Testis (tissue), 5 donors: ENCODE measurements at places on chromosomes 5 and 9. TPM values are rescaled to one million over a fixed set of nuclear protein-coding genes. Genes with fewer than 3 reads are reported as not detected.

Gene HAVCR2
- 3.1 TPM for total RNA-seq

Gene LCN15
- total RNA-seq, result not detected

Gene C9
- total RNA-seq, result 0.74 TPM

Gene WDR36
- 23.9 TPM for total RNA-seq

Gene CATSPER3
- total RNA-seq, result 11.8 TPM

Gene ADAMTS16
- 0.37 TPM for total RNA-seq

Gene COL27A1
- 68.8 TPM for total RNA-seq

- H3K27ac ChIP-seq, result no peak overlapping the region
- H3K4me3 ChIP-seq, result no peak overlapping the region
- H3K4me1 ChIP-seq, result peaks cover 23% of the 10 kb centered on the region
- DNase-seq, result peak; percentile 69
Observed at GRCh38 chr5:150599917-150600511, 40.4 kb upstream of the SYNPO start.

- DNase-seq, result peak; percentile 97
- H3K4me3 ChIP-seq, result peak overlapping the region; percentile 96
- H3K27me3 ChIP-seq, result no peaks in the 10 kb centered on the region
- H3K4me1 ChIP-seq, result no peaks in the 10 kb centered on the region
Observed at GRCh38 chr5:181221792-181222629, 1.1 kb upstream of the TRIM41 start.

- DNase-seq, result no peak
- H3K36me3 ChIP-seq, result no peaks in the 10 kb centered on the region
- no peak overlapping the region for H3K27ac ChIP-seq
- no peak overlapping the region for H3K4me3 ChIP-seq
- H3K4me1 ChIP-seq, result no peaks in the 10 kb centered on the region
- no peaks in the 10 kb centered on the region for H3K27me3 ChIP-seq
Observed at GRCh38 chr9:21081999-21082398, 4.3 kb upstream of the IFNB1 start.

DNA sequence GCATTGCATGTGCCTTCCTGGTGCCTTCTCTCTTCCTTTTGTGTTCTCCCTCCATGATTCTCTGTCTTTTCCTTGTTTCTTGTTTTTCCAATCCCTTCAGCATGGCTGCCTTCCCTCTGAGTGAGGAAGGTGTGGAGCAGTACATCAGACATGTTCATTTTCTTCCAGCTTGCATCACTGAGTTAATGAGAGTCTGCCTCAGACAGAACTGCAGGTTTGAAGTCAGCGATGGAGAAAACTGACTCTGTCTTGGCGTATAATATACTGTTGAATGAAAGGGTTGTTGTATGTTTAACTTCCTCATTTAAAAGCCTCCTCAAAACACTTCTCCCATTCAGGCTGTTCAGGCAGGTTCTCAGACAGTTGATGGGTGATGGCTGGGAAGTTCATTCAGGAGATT, 129.3 kb downstream of the KDM4C start:
- H3K27me3 ChIP-seq, result no peaks in the 10 kb centered on the region
- H3K4me1 ChIP-seq, result no peaks in the 10 kb centered on the region

DNA sequence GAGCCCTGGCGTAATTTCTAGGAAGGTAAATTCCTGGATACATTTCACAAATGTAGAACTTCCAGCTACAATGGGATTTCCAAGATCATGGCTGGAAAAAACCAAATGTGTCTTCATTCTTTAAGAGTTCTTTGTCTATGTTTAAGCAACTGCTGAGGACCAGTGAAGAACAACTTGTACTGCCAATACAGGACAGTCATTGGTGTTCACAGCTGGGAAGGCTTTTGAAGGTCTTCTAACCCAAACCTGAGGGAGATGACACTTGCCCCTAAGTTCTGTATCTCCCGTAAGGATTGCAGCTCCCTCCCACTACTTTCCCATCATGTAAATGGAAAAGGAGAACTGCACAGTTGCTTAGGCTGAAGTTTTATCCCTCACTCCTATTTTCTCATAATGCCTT, 28.4 kb downstream of the TMEM167A start:
- no peaks in the 10 kb centered on the region for H3K4me1 ChIP-seq
- DNase-seq, result no peak
- H3K4me3 ChIP-seq, result no peak overlapping the region

DNA sequence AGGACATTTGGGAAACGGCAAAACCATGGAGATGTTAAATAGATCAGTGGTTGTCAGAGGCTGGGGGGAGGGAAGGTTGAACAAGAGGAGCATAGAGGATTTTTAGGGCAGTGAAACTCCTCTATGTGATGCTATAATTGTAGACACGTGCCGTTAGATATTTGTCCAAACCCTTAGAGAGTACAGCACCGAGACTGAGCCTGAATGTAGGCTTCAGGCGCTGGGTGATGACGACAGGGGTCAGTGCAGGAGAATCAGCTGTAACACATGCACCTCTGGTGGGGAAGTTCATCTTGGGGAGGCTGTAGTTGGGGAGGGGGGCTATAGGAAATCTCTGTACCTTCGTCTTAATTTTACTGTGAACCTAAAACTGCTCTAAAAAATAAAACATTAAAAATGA, 22.2 kb upstream of the CLPTM1L start:
- no peaks in the 10 kb centered on the region for H3K27me3 ChIP-seq
- no peak overlapping the region for H3K27ac ChIP-seq
- no peak for DNase-seq
- H3K4me1 ChIP-seq, result no peaks in the 10 kb centered on the region

DNA sequence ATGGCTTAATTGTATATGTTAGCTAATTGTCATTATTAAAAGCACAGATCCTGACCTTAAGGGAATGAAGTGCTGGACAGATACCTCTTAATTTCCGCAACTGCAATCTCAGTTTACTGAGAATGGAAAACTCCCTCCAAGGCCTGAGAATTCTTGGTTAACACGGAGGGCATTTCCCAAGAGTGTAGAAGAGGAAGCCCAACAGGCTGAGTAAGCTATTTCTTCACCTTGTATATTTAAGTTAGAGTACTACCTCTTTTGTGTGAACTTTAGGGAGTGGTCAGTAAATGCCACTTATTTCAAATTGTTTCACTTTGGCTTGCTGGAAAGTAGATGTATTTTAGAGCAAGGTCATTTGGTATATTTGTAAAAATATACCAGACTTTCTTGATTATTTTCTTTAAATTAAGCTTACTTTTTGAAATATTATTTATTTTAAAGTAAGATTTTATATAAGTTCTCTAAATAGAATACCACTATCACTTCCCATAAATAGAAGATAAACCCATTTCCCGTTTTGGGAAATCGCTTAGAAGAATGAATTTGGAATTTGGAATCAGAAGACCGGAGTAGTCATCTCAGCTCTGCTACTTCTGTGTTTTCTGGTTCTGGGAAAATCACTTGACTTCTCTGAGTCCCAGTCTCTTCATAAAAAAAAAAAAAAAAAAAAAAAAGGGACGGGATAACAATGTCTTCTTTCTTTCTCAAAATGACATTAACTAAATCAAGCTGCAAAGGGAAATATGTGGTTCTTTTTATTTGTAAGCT, 26.0 kb upstream of the C9orf72 start:
- H3K27ac ChIP-seq, result no peak overlapping the region
- no peaks in the 10 kb centered on the region for H3K36me3 ChIP-seq
- no peak for DNase-seq
- no peaks in the 10 kb centered on the region for H3K4me1 ChIP-seq
- no peak overlapping the region for H3K4me3 ChIP-seq

- H3K27me3 ChIP-seq, result no peaks in the 10 kb centered on the region
- H3K27ac ChIP-seq, result no peak overlapping the region
- no peak overlapping the region for H3K4me3 ChIP-seq
- no peaks in the 10 kb centered on the region for H3K36me3 ChIP-seq
Observed at GRCh38 chr5:157983906-157984551, 125.1 kb upstream of the CLINT1 start.

- no peaks in the 10 kb centered on the region for H3K27me3 ChIP-seq
- no peak overlapping the region for H3K27ac ChIP-seq
- no peak for DNase-seq
Observed at GRCh38 chr5:33410221-33410620, 30.5 kb upstream of the TARS1 start.

DNA sequence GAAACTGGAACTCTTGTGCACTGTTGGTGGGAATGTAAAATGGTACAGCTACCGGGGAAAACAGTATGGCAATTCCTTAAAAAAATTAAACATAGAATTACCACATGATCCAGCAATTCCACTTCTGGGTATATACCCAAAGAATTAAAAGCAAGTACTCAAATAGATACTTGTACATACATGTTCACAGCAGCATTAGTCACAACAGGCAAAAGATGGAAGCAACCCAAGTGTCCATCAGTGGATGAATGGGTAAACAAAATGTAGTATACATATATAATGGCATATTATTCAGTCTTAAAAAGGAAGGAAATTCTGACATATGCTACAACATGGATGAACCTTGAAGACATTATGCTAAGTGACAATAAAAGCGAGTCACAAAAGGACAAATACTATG, 7.4 kb upstream of the SLC22A5 start:
- DNase-seq, result no peak
- no peak overlapping the region for H3K27ac ChIP-seq
- H3K27me3 ChIP-seq, result no peaks in the 10 kb centered on the region
- H3K4me1 ChIP-seq, result no peaks in the 10 kb centered on the region
- H3K4me3 ChIP-seq, result no peak overlapping the region
- no peaks in the 10 kb centered on the region for H3K36me3 ChIP-seq

GRCh38 chr9:69400470-69400869, 75.5 kb downstream of the ENTREP1 start:
- peaks cover 5% of the 10 kb centered on the region for H3K4me1 ChIP-seq
- no peak for DNase-seq
- no peak overlapping the region for H3K27ac ChIP-seq
- H3K27me3 ChIP-seq, result no peaks in the 10 kb centered on the region
- H3K36me3 ChIP-seq, result no peaks in the 10 kb centered on the region

DNA sequence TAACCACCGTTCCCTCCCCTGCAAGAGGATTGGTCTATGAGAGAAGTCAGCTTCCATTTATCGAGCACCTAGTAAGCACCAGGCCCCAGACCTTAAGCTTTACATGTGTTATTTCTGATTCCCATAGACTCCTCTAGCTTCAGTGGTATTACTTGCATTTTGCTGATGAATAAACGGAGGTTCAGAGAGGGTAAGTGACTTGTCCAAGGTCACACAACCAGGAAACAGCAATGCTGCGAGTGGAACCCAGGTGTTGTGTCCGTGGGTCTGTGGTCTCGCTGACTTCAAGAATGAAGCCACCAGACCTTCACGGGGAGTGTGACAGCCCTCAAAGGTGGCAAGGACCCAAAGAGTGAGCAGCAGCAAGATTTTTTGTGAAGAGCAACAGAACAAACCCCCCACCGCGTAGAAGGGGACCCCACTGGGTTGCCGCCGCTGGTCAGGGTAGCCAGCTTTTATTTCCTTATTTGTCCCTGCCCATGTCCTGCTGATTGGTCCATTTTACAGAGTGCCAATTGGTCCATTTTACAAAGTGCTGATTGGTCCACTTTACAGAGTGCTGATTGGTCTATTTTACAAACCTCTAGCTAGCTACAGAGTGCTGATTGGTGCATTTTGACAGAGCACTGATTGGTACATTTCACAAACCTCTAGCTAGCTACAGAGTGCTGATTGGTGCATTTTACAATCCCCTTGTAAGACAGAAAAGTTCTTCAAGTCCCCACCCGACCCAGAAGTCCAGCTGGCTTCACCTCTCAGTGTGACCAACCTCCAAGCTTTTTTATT, 29.1 kb upstream of the KCNIP1 start:
- peaks cover 21% of the 10 kb centered on the region for H3K4me1 ChIP-seq
- DNase-seq, result peak; percentile 52
- no peak overlapping the region for H3K4me3 ChIP-seq
- no peaks in the 10 kb centered on the region for H3K36me3 ChIP-seq
- peak overlapping the region; percentile 41 for H3K27ac ChIP-seq

DNA sequence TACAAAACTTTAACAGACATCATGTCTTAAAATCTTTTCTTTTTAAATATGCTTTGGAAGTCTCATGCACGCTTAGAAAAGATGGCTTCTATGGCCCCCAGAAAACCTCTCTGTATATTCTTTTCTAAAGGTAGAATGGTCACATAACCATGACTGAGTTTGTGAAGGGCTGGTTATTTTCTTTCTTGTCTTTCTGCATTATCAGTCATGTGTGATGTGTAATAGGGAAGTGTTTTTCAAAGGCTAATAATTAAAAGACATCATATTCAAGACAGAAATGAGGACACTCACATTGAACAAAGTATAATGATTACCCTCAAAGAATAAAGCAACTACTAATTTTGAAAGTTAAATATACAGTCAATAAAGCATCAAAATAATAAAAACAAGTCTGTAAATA, 253.4 kb downstream of the TRPM3 start:
- no peak for DNase-seq
- H3K27me3 ChIP-seq, result no peaks in the 10 kb centered on the region
- H3K36me3 ChIP-seq, result no peaks in the 10 kb centered on the region
- peaks cover 5% of the 10 kb centered on the region for H3K4me1 ChIP-seq
- H3K27ac ChIP-seq, result peak overlapping the region; percentile 71

- no peaks in the 10 kb centered on the region for H3K36me3 ChIP-seq
- no peaks in the 10 kb centered on the region for H3K4me1 ChIP-seq
Observed at GRCh38 chr5:82521431-82522051, 243.4 kb upstream of the RPS23 start.

GRCh38 chr9:90969021-90969675, 167.5 kb downstream of the SYK start:
- H3K4me3 ChIP-seq, result no peak overlapping the region
- no peak overlapping the region for H3K27ac ChIP-seq
- no peaks in the 10 kb centered on the region for H3K27me3 ChIP-seq
- no peak for DNase-seq
- H3K4me1 ChIP-seq, result no peaks in the 10 kb centered on the region

DNA sequence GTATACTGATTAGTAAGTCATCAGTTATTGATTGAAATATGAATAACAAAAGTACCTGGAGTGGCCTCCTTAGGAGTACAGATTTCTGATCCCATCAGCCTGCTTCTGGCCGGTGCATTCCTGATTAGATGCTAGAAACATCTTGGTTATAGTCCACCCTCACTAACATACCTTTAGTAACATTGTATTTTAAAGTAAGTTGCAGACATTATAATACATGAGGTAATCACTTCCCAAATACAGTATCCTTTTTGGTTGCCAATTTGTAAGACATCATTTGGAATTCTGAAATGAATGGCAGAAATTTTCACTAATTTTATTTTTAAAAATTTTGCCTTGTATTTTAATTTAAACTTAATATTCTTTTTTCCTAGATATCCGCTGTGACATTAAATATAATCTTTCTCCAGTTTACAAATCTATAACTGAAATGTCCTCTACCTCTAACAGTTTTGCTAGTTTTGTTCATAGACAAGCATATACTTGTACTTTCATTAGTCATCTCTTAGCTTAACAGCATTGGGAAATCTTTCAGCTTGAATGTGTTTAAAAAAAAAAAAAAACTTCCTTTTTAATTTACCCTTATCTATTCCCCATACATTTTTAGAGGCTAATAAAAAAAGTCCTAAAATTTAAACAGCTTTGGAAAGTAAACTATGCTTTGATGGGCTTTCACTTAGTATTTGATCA, 178.9 kb downstream of the XRCC4 start:
- H3K36me3 ChIP-seq, result no peaks in the 10 kb centered on the region
- no peak overlapping the region for H3K27ac ChIP-seq
- DNase-seq, result no peak
- no peak overlapping the region for H3K4me3 ChIP-seq
- H3K4me1 ChIP-seq, result no peaks in the 10 kb centered on the region
